ENCODE measurements at places on chromosomes 1 and 21.
A peak's percentile ranks its signal among the peaks of the same experiment; 100 is the strongest.

DNA sequence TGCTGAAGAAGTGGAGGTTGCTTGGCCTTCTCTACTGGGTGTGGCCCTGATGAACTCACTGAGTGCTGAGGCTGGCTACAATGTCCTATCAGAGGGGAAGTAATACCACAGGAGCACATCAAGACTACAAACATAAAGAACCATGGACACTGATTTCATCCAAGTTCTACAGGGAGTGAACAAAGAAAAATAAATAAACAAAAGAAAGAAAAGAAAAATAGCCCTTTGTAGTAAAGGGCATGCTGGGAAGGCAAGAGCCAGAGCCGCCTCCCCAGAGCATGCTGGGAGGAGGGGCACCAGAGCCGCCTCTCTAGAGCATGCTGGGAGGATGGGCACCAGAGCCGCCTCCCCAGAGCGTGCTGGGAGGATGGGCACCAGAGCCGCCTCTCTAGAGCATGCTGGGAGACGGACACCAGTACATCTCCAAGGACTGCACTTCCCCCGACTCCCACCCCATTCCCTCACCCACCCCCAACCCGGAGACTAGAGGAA lies 65.9 kb downstream of the LAMC2 start:
- no peak for DNase-seq

- DNase-seq = peak; percentile 63
These were observed 3.5 kb downstream of the TGFB2 start for GRCh38 chr1:218348628-218349071.

GRCh38 chr21:42991992-42992740 lies 17.8 kb downstream of the PKNOX1 start:
- DNase-seq = no peak

DNA sequence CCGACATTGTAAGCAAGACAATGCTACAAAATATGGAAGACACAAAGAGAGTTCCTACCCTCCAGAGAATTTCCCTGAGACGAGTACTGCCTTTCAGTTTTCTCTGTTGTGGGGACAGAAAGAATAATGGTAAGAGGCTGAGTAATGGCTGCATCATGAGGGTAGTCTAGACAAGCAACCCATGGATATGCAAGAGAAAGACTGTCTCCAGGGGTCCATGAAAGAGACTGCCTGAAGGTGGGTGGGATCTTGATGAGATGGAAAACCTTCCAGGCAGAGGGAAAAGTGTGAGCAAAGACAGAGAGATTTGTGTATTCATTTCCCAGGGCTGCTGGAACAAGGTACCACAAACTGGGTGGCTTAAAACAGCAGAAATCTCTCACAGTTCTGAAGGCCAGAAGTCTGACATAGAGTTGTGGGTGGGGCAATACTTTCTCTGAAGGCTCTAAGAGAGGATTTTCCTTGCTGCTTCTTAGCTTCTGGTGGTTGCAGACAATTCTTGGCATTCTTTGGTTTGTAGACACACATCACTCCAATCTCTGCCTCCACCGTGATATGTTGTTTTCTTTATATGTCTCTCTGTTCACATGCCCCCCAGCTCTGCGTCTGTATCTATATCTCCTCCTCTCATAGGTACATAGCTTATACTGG lies 41.4 kb downstream of the ANP32E start:
- no peak for DNase-seq

GRCh38 chr1:61301824-61302657 lies 219.7 kb downstream of the NFIA start:
- DNase-seq = no peak

GRCh38 chr1:115929881-115930280 lies 46.4 kb upstream of the SLC22A15 start:
- no peak for DNase-seq

GRCh38 chr1:222844411-222844779 lies 29.6 kb downstream of the DISP1 start:
- DNase-seq = no peak

DNA sequence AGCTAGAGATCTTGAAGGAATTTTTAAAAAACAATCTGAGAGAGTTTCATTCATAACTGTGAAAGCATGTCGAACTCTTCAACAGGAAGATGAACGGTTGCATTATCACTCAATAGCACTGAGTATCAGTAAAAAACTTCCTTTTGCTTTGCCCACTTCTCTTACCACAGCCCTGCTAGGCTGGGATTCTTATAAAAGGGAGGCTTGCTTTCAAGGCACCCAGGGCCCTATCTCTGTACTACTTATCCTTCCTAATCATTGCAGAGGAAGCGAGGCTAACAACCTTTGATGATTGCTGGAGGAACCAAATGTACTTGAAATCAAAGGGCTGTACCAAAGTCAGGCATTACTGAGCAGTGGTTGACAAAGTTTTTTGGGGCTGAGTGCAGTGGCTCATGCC lies 71.2 kb downstream of the SNRPE start:
- no peak for DNase-seq

DNA sequence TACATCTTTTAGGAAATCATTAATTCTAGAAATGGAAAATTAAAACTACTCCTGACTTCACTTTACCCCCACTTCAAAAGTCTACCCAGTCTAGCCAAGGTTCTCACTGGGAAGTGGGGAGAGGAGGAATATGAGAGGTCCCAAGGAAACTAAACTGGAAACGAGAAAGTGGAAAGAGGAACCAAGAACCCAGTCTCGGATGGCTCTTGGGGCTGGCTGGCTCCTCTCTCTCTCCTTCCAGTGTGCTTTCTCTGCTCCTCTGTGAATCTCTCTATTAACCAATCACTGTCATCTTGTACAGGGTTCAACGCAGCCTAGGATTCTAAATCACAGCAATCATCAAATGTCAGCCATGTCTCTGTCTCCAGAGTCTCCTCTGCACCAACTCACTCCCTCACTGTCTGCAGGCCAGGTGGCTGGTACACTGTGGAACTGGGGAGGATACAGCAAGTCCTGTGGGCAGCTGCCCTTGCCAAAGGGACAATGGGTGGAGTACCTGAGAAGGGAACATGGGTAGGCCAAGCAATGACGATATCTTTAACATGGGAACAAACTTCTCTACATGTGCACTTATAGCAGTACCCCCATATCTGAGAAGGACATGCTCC lies 33.7 kb downstream of the GNB1 start:
- DNase-seq = no peak

GRCh38 chr1:91819038-91819788 lies 66.7 kb downstream of the TGFBR3 start:
- DNase-seq = peak; percentile 51

- no peak for DNase-seq
These were observed 121.5 kb downstream of the PLPP3 start for GRCh38 chr1:56457756-56458375.

- DNase-seq = no peak
These were observed 89.3 kb upstream of the AKT3 start for GRCh38 chr1:243939167-243939848.

DNA sequence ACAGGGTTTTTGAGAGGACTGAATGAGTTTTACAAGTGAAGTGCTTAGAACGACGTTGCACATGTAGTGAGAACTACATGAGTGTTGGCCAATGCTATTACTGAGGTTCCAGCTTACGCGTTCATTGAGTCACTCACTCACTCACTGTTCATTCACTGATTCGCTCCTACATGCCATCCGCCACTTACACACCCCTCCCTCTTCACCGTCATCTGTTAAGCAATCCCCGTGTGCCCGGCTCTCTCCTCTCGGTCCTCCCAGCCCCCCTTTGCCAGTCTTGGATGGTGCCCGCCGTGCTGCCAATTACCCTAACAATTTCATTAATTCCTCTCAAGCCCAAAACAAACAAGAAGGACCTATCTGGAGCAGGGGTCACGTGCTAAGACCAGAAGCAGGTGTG lies 27.3 kb upstream of the EPHA2 start:
- no peak for DNase-seq

DNA sequence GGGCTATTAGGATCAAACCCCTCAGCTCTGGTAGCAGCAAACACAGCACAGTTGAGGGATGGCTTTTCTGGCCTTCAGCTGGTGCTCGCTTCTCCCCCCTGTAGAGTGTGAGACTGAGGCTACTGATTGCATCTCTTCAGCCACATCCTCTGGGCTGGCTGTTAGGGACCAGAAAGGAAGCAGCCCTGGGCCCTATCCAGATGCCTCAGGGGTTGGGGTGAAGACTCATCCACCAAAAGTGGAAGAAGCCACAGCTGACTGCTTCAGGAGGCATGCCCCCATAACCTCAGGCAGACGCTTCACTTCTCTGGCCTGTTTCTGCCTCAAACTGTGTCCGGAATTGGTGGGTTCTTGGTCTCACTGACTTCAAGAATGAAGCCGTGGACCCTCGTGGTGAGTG lies 6.2 kb upstream of the TMEM200B start:
- no peak for DNase-seq

DNA sequence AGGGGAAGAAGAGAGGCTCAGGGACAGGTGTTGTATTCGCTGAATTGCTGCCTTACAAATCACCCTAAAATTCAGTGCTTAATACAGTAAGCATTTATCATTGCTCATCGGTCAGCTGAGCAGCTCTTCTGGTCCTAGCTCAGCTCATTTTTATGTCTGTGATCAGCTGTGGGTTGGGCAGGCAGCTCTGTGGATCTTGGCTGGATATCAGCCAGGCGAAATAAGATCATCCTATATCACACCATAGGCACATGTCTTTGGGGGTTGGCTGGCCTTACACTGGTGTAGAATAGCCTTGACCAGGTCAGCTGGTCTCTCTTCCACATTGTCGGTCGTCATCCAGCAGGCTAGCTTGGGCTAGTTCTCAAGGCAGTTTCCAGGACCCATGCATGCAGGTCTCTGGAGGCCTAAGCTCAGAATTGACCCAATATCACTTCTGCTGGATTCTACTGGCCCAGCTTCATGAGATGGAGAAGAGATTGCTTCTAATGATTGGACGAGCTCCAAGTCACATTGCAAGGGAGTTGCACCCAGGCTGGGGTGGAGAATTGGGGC lies 448.6 kb downstream of the KIF26B start:
- no peak for DNase-seq

DNA sequence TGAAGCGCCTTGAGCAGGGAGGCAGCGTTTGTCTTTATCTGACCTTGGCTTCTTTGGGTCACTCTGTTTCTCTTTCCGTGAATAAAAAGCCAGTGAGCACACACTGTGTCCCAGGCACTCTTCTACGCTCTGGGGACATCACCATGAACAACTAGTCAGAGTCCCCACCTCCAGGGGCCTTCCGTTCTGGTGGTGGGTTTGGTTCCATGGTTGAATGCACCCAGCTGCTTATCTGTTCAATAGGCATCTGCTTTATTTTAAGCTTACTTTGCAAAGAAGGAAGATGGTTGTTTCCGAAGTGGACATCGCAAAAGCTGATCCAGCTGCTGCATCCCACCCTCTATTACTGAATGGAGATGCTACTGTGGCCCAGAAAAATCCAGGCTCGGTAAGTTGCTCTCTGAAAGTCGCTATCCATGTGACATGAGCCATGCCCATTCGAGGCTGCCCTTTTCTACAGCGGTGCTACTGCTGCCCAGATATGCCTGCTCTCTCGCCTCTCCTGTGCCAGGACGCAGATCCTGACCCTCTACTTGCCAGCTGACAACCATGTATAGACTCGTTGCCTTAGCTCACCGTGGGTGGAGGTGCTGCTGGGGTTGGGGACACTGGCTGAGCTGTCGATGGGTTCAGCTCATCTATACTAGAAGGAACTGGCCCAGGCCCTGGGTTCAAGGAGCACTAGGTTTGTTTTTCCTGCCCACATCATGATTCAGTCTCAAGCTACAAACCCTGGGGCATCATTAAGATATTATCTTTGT lies 5.9 kb downstream of the MX1 start:
- no peak for DNase-seq

GRCh38 chr1:47508702-47509431 lies 71.0 kb downstream of the FOXD2 start:
- no peak for DNase-seq

DNA sequence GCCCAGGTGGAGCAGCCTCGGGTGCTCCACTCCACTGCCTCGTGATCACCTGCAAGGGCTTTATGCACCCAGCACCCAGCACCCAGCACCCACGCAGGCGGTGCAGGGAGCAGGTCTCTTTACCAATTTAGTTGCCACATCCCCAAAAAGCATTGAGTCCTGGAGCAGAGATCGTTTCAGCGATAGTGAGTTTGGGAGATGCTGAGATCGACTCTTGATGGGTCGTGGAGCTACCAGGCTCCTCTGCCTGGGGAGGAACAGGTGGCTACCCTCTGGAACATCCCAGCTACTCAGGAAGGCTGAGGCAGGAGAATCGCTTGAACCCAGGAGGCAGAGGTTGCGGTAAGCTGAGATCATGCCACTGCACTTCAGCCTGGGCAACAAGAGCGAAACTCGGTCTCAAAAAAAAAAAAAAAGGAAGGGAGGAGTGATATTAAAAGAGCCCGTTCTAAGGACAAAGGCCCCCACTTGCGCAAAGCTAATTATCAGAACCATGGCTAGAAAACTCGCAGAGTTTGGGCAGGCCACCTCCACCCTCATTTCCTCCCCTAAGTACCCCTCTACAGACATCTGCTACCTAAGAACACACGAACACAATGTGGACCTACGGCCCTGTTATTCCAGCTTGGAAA lies 106.5 kb upstream of the SLC45A1 start:
- DNase-seq = no peak
